HT-29 (cell line): ENCODE measurements at places on chromosomes 1 and 21. TPM values are rescaled to one million over a fixed set of nuclear protein-coding genes. Genes with fewer than 3 reads are reported as not detected.

Gene CD53
- not detected in 2 replicates for total RNA-seq

Gene ZNF436
- 2.7 and 2.9 TPM in 2 replicates for total RNA-seq

Gene RAB42
- total RNA-seq: 0.81 and 0.97 TPM in 2 replicates

Gene TSPAN1
- total RNA-seq: 162 and 165 TPM in 2 replicates

Gene CADM3
- not detected in 2 replicates for total RNA-seq

Gene CFHR1
- total RNA-seq: not detected in 2 replicates

GRCh38 chr1:77631751-77632150, 50.7 kb downstream of the ZZZ3 start:
- DNase-seq: no peak

DNA sequence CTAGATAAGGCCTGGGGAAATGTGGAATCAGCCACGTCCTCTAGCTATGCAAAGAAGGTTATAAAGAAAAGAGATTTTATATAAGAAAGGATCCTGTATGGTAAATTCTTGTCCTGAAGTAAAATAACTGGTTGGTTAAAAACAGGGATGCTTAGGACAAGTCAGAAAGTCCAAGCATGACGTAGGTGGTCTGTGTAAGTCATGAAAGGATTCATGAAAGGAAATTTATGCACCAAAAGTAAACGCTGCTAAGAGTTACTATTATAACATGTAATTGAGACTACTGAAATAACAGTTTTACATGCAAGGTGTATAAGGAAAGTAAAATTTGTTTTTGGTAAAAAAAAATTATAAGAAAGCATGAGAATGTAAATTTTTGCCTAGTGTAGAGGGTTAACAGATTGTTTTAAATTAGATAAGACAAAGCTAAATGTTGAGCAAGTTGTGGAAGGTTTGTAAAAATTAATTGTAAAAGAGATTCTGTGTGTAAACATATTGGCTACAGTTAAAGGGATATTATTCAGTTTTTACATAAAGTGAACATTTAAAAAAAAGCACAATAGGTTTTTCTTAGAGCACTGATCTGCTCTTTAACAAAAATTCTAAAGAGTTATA, 43.9 kb downstream of the PIGK start:
- DNase-seq: no peak

DNA sequence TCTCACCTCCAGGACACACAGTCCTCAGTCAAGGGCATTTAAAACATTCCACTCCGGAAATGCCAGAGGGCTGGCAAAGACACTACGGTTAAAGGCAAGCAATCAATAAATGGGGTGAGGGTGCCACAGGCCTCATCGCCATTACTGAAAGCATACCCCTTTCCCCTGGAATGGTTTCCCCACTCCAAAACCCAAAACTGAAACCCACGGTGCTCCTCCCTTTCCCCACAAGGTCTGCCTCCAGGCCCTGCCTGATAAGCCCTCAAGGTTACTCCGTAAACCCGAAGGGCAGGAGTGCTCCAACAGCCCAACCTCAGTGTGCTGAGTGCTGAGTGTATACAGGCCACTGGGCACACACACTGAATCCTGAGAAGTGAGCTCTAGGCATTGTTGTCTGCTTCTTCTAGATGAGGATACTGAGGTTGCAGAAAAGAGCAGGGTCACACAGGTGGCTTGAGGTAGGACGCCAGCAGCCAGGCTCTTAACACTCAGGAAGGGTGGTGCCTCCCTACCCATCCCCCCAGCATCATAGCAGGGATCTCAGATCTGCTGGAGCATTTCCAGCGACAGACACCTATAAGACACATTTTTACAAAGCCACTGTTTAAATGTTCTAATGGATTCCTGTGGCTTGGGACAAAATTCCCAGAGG, 29.0 kb downstream of the SSBP3 start:
- DNase-seq: peak; percentile 27

DNA sequence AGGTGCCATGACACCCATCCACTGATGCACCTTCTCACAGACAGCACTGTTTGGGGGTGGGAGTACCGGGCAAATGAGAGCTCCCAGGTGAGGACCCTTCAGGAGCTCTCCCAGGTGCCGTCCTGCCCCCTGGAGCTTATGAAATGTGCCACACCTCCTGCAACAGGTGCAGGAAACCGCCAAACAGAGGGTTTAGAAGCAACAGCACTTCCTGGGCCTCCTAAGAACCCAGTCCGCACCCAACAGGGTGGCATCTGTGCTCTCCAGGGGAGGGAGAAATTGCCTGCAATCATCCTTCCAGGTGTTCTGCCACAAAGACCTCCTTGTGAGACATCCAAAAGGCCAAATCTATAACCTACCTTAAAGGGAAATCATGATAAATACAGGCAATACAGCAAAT, 87.7 kb upstream of the ATP1B1 start:
- no peak for DNase-seq

DNA sequence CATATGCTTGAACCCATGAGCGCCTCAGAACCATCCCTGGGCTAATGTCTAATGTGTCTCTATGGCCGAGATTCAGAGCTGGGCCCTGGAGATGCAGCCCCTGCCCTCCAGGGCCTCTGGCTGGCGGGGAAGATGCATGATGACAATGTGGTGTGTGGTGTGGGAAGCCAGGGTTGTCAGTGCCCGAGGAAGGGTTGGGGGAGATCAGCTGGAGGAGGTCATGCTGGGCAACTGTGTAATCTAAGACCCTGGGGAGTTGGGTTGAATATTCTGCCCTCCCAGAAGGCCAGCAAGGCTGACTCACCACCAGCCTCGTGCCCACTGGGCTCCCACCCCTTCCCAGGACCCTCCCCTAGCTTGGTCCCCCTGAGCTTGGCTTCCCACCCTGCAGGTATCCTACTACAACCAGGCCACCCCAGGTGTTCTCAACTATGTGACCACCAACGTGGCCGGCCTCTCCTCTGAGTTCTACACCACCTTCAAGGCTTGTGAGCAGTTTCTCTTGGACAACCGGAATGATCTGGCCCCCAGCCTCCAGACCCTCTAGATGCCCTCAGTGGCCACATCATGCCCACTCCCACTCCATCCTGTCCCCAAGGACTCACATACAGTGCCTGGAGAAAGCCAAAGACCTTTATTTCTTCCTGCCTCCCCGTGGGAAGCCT, 14.6 kb downstream of the FAM151A start:
- DNase-seq: no peak

- no peak for DNase-seq
Observed at GRCh38 chr1:10678852-10679251, 117.6 kb downstream of the CASZ1 start.

DNA sequence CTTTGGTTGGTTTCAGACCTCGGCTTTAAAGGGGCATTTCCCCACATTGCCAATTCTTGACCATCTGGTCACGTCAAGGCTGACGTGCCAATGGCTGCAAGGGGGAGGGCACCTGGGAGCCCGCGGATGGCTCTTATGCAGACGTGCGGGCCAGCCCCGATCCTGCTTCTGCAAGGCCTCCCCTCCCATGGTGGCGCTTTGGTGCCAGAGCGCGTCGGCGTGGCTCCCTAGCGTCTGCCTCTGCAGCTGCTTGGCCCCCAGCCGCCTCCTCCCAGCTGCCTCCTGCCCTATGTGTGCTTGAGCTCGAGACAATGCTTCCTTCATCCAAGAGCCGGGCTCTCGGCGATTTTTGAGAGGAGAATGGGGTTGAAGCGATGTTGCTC, 29.1 kb downstream of the SKI start:
- DNase-seq: no peak

GRCh38 chr1:39445573-39445972, 45.9 kb upstream of the BMP8A start:
- DNase-seq: no peak

GRCh38 chr1:26697978-26698849, 2.4 kb downstream of the ARID1A start:
- DNase-seq: peak; percentile 80

DNA sequence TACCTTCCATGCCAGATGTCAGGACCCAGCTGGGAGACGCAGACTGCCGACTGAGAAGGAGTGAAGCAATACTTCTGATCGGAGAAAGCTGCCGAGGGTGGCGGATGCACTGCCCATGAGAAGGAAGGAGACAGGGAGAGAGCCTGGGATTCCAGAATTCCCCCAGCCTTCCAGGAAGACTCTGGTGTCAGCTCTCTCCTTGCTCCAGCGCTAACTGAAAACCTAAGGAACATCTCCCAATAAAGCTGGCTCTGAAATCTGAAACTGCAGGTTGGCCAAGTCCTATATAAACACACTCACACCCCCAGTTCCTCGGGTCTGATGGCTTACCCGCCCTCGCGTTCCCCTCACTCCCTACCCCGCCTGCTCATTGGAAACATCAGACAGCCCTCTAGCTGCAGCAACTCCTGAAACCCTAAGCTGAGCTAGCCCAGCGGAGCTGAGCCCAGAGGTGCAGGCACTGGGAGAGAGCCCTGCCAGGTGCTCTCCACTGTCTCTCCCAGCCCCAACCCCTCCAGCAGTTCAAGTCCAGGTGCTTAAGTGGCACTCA, 52.3 kb downstream of the PLEKHA6 start:
- DNase-seq: no peak

DNA sequence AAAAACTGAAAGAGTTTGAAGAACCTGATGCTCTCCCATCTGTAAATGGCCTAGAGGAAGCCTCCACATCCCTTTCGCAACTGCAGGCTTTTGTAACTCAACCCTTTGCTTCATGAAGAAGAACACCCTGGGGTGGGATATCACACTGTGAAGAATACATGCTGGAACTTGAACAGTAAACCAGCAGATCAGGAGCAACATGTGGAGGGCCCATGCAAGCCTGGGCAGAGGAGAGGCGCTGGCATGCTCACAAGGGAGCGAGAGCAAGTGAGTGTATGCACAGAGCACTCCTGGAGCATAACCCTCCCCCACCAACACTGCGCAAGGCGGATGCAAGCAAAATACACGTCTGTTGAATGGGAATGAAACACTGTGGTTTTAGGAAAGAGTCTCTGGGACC, 24.6 kb upstream of the SPAG17 start:
- DNase-seq: no peak

GRCh38 chr1:207186503-207186902, 82.5 kb downstream of the C4BPA start:
- DNase-seq: no peak

GRCh38 chr1:209948155-209948554, 10.1 kb downstream of the SYT14 start:
- DNase-seq: no peak

- DNase-seq: no peak
Observed at GRCh38 chr1:172450524-172450885, 6.6 kb upstream of the PIGC start.

GRCh38 chr1:31640964-31641363, 3.7 kb downstream of the PEF1 start:
- no peak for DNase-seq

DNA sequence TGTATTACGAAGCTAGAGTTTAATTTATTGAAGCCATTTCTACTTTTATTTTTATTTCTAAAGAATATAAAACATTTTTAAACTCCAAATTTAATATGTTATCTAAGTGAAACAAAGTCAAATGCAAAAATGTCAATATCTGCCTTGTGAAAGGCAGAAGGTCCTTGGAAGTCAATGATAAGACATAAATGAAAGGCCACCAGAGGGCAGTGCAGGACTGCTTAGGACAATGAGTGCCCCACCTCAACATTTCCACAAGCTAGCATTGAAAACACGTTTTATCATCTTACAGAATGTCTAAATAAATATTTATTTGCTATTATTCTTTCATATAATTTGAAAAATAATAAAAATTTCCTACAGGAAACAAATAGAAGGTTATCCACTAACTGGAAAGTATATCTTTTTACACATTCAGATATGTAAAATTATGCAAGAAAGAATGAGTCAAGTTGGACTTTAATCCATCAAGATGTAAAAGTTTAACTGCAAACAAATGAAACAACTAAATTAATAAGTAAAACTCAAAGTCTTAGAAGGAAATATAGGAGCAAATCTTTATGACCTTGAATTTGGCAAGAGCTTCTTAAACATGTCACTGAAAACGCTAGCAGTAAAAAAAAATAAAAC, 140.1 kb upstream of the FMN2 start:
- DNase-seq: peak; percentile 84

DNA sequence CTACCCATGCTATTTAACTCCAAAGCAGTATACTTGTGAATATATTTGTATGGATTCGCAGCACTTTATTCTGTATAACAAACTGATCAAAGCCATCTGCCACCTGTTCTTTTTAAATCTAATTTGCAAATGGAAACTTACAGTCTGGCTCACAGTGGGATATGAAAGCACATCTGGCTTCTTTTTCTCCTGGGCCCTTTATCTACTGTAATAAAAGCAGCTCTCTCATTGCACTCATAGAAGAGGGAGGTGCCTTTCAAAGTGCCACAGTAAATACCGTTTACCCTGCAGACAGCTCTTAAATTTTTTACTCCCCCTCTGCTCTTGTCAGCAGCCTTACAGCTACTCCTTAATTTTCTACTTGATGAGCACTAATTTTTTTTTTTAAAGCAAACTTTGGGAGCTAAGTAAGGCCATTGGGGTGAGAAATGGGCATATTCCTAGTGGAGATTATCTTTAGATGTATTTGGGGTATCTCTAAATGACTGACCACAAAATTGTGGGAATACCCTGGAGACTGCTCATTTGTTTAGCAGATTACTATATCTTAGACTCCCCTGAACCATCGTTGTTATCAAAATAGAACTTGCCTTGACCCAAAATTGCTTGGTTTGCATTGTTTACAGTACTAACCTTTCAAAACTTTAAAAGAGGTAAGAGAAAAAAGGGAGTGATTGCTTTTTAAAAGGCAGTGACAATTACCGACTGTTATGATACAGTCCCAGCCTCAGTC, 110.1 kb downstream of the VPS13D start:
- no peak for DNase-seq

DNA sequence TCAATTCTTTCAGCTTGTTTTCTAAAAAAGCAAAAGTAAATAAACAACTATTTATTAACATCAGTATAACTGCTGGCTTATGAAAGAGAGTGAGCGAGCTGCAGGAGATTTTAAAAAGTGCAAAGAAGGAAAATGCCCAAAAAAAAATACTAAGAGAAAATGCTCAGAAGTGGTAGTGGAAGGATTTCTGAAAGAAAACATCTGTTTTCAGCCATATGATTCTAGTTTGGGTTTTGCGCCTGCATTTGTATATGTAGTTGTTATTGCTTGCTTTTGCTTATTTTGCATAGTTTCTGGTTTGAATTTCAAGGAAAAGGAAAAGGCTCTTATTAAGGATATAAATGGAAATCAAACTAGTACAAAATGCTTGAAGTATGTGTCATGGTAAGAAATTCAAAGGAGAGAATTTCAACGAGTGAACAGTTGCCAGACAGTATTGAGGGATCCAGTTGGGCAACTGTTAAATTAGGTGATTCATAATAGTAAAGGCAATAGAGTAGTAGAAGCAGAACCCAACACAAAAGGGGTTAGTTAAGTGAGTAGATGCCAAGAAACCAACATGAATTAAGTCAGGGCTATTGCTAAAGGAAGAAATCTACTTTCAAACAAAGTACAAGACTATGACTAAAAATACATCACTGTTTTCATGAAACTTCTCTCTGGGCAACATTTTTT, 1.2 kb downstream of the GBP5 start:
- DNase-seq: no peak

GRCh38 chr21:42921927-42922326, 3.5 kb downstream of the ERVH48-1 start:
- DNase-seq: no peak

GRCh38 chr1:1567152-1567875, 7.3 kb downstream of the SSU72 start:
- no peak for DNase-seq
